ENCODE measurements at places on chromosomes 5 and 9.

- DNase-seq, result no peak
Measured at GRCh38 chr5:178285399-178286225, 53.0 kb upstream of the PHYKPL start.

- no peak for DNase-seq
Measured at GRCh38 chr9:76717613-76718012, 46.6 kb upstream of the PCA3 start.

GRCh38 chr5:33445798-33446197 lies 5.0 kb downstream of the TARS1 start:
- no peak for DNase-seq

GRCh38 chr5:141547488-141547887 lies 58.6 kb downstream of the PCDHGC5 start:
- DNase-seq, result no peak

DNA sequence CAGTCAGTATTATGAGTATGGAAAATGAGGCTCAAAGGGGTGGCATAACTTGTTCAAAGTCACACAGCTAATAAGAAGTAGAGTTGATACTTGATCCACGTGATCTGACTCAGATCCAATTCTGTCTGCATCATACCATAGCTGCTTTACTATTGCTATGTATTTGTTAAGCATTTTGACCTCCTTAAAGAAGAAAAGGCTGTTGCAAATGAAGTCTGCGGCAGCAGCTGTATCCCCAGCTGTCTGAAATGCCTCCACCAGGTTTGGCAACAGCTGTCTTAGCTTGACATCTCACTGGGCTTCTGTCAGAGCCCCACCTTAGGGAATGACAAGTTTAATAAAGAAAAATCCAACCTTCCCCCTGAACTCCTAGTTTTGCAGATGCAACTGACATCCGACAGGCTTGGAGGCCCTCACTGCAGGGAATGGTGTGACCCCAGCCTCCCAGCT lies 75.6 kb upstream of the SLC44A1 start:
- DNase-seq, result peak; percentile 58

- peak; percentile 62 for DNase-seq
Measured at GRCh38 chr5:73280821-73281746, 108.1 kb downstream of the TMEM174 start.

- no peak for DNase-seq
Measured at GRCh38 chr5:126377424-126377823, 45.8 kb upstream of the GRAMD2B start.

Measured in skeletal muscle cell (primary cell).